Progenitor cell of endocrine pancreas (in vitro differentiated cells): ENCODE measurements at places on chromosomes 13 and 19.

- no peak for DNase-seq
Observed at GRCh38 chr13:106104281-106104901, 431.1 kb downstream of the EFNB2 start.

DNA sequence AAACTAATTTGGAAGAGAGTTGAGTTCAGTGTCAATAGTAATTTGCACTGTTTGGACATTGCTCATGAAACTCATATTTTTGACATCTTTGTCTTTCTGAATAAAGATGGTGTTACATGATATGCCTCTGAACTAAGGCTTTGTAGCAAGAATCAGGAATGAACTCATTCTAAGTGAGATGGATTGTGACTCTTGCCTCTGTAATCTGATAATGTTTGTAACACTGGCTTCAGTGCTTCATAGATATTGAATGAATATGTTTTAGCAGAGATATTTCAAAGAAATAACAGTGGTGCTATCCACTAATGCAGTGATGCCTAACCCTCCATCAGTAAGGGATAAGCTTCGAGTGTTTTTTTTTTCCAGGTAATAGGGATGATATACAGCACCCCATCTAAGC, 32.9 kb downstream of the TEX26 start:
- no peak for DNase-seq

GRCh38 chr13:30679483-30680330, 55.6 kb upstream of the ALOX5AP start:
- DNase-seq, result no peak

DNA sequence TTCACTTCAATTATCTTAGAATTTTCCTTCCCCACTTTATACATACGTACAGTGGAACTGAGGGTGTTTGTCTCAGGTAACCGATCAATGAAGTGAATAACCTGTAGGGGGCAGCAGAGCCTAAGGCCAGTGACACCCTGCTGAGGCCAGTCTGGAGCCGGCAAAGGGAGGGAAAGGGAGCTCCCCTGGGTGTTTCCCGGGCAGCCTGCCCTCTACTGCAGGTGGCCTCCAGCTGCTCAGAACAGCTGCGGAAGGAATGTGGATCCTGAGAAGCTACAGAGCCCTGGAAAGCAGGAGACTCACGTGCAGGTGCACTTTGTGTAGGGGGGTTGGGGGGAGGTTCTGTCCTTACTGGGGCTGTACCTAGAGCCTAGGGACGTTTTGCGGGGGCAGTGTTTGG, 832 bp upstream of the ZNF491 start:
- DNase-seq, result peak; percentile 80

DNA sequence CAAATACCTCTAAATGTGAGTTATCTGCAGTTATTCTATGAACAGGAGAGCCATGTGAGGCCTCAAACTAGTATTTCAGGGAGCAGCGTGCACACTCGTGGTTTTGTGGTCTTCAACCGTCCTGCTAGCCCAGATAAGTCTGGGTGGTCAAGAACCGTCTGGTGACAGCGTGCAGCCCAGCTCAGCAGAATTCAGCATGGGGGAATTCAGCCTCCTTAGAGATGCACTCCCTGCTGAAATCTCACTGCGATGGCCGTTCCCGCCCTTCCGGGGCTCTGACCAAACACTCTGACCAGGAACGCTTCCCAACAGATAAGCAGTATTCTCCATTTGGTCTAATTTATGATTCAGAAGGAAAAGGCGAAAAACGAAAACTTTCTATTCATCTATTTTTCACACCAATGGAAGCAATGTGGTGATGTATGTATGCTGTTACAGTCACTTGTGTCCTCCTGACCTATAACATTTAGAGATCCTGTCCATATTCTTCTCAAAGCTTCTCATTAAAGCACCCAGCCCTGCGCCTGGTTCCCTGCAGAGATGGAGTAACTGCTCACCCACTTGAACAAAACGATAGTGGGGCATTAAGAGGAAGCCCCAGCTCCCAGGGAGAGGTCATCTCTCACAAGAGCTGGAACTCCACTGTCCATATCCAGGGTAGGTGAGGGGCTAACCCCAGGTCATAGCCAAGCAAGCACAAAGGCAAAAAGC, 2.9 kb downstream of the ANKRD27 start:
- no peak for DNase-seq

DNA sequence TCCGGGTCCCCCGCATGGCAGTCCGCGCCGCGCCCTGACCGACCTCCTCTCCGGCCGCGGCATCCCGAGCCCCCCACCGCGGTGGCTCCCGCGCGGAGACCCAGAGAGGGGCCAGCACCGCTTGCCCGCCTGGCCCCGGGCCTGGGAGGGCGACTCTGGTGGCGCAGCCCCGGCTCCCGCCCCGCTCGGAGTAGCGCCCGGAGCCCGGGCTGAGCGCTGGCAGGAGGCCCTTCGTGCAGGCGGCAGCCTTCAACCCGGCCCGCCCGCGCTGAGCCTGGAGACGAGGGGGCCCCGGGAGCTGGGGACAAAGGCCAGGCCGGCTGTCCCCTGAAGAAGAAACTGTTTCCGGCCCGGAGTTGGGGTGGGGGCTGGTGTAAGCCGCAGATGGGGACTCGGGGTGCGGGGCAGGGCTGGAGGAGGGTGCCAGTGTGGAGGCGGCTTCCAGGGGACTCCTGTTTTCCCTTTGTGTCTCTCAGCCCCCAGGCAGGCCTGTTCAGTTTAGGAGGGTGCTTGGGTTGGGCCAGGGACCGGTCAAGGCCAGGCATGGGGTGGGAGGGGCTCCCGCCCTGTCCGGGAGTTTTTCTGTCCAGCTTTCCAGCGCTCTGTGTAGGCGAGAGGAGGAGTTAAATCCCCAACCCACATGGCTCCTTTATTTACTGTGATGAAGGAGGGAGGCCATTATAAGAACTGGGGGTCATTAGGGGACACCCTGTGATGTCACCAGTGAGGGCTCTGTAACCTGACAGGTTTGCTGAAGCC, 935 bp downstream of the LRP3 start:
- DNase-seq, result no peak

DNA sequence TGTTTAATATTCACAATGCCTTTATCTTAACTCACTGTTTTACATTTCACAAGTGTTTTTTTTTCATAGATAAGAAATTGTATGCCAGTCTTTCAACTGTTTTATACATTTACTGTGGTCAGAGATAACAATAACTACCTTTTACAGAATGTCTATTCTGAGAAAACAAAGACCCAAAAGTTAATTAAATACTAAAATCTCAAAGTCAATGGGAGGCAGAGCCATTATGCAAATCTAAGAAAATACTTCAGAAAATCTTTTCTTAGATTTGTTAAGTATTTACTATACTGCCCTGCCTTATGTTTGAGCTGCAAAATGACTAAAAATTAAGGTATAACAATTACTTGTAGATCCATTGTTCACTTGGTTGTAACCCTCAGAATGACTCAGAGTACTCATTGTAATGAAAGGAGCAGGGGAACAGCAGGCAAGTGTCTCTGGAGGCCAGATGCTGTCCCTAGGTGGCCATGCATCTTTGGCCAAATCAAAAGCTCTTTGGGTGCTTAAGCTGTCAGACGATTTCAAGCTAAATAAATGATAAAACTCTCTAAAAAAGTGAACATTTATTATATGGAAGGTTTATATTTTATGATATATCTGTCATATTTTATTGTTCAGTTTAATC, 770.1 kb upstream of the PCDH20 start:
- DNase-seq, result no peak

- no peak for DNase-seq
Observed at GRCh38 chr19:47507924-47508553, 6.8 kb downstream of the NAPA start.

DNA sequence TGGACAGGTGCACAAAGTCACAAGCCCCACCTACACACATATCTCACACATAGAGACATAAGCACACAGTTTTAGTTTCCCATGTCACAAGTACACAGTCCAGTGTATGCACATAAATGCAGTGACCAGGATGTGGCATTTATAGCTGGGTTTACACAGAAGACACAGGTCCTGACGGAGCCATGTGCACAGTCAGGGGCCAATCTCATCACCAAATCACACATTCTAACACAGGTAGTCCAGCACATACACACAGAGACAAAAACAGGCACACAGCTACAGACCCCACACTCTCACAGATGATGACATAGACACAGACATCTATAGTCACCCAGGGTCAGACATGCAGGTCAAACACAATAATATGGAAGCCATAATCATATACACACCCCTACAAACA, 2.1 kb downstream of the NUMBL start:
- no peak for DNase-seq

DNA sequence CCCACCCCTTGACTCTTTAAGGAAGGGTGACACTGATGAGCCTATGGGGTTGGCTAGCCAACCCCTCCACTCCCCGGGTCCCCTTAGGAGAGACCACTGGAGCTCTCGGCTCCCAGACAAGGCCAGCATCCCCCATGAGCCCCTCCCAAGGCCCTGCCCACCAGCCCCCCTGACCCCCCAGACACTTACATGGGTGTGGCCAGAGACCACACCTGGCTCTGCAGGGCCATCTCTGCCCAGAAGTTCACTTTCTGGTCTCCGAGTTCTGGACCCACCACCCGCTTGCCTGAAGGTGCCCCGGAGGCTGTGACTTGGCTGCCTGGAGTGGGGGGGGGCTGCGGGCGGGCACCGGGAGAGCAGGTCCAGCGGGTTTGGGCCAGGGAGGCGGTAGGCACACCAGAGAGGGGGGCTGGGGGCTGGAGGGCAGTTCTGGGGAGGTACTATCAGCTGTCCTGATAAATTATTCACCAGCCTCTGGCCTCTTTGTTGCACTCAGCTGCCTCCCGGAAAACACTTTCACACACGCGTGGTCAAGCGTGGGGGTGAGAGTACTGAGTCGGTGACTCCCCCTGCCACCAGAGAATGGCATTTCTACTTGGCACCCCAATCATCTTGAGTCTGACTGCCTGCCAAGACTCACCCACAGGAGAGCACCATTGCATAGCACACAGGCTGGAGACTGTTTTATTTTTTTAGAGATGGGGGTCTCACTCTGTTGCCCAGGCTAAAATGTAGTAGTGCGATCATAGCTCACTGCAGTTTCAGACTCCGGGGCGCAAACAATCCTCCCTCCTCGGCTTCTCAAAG, at the start of gene PALM3:
TSS of gene PALM3 (minus strand) at position 326 of the 807 bp plus-strand sequence. CDS start at position 230, 96 bp downstream.
- DNase-seq, result no peak

DNA sequence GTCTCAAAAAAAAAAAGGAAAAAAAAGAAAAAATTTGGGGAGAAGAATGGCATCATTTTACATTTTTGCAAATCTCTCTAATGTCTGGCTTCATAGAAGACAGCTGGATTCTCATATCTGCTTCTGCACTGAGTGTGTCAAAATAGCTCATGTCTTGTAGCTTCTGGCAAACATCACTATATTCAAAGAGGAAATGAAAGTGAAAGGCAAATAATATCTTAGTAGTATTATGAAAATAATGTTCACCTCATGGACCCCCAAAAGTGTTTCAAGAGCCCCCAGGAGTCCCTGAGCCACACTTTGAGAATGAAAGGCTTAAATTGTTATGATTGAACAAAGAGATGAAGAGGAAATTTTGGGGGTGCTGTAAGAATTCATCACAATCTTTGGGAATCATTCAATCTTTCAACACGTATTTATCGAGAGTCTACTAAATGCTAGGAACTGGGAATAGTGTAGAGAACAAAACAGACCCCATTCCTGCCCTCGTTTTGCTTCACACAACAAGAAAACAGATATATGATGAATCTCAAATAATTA, 1.2 kb upstream of the SLC6A16 start:
- DNase-seq, result no peak
